T-helper 17 cell (primary cell): ENCODE measurements at places on chromosomes 6 and 20. TPM values are rescaled to one million over a fixed set of nuclear protein-coding genes. Genes with fewer than 3 reads are reported as not detected.

BPIFB4 gene
- total RNA-seq = not detected

SLC32A1 gene
- total RNA-seq = not detected

SLC44A4 gene
- 0.10 TPM for total RNA-seq

SOX12 gene
- 8.3 TPM for total RNA-seq

CALHM6 gene
- total RNA-seq = 6.5 TPM

SLC17A1 gene
- 0.52 TPM for total RNA-seq

- no peak for DNase-seq
Measured at GRCh38 chr20:64180673-64181072, 16.4 kb downstream of the MYT1 start.

- DNase-seq = no peak
Measured at GRCh38 chr20:51385646-51386530, 156.6 kb downstream of the NFATC2 start.

- no peak for DNase-seq
Measured at GRCh38 chr20:10642856-10643559, 30.8 kb downstream of the JAG1 start.

- DNase-seq = no peak
Measured at GRCh38 chr20:12698817-12699216, 310.0 kb upstream of the SPTLC3 start.

DNA sequence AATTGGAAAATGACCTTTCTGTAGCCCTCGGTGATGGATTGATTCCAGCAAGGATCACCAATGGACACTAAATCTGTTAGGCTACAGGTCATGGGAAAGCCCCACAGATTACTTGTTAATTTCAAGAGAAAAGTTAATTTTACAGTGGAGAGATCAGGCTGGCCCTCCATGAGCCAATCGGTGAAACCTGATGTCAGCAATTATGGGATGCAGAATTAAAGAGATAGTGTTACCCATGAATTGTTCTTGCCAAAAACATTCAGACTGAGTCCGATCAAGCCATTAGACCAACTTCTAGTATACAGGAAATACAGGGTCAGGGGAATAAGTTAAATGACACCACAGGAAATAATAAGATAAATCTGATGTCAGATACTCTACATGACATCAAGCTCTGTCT, 214.9 kb upstream of the SYNDIG1 start:
- DNase-seq = no peak

DNA sequence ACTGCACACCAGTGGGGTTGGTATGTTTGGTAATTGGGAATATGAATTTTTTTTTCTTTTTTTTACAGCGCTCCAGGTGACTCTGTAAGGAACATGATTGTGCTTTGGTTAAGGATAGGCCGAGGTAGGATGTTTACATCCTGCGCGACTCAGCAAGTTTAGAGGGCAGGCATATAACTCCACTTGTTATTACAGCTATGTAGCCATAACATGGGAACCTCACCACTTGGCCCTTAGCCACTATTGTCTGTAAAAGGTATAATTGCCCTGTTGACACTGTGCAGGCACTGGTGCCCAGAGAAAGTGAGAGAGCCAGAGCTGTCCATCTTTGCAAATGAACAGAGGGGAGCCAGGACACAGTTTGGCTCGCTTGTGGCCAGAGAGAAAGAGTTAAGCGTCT, 172.9 kb downstream of the MCHR2 start:
- no peak for DNase-seq

- DNase-seq = no peak
Measured at GRCh38 chr6:34485321-34486060, 19.6 kb downstream of the PACSIN1 start.

- no peak for DNase-seq
Measured at GRCh38 chr6:40484066-40484465, 103.1 kb downstream of the LRFN2 start.

- DNase-seq = no peak
Measured at GRCh38 chr20:25637247-25637646, 13.4 kb upstream of the NANP start.

DNA sequence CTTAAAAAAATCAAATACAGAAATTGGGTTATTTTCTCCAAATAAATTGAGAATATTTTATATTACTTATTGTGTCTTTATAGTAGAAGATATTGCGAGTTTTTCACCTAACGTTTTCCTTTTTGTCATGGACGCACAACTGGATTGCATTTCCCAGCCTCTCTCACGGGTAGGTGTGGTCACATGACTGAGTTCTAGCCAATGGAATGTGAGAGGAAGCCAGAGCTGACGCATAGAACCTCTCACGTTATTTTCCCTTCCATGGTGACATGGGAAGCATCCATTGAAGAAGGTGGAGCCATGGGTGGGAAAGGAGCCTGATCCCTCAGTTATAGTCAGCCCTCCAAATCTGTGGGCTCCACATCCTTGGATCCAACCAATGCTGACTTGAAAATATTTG, 155.9 kb upstream of the UST start:
- no peak for DNase-seq

DNA sequence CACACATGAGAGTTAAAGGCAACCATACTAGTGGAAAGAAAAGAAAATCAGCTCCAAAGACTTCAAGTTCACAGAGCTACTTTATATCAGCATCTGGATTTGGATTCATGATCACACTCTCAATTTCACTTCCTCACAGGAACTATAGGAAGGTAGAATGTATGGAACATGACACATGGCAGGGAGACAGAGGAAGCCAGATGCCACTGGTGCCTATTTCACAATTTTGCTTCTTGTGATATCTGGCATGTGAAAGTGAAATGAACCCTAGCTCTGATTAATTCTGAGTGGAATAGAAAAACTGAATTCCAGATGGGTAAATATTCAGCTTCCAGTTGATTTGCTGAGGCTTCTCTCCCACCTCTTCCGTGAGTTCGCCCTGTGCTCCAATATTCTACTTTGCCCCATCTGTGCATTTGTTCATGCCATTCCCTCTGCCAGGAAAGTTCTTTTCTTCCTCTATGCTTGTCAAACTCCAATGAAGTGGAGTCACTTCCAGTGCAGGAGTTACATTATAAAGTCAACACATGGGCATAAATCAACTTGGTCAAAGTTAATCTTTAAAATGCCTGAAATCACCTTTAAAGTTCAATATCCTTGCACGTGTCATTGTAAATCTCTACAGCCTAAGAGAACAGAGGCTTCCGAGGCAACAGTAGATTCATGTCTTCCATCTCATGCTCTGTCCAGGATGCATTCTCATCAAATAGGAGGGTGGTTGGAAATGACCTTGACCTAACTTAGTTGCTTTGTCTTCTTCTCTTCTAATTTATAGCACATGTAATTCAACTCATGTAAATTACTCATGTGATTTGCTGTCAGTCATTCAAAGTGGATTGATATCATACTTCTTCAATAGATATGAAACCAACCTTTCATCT, 275.3 kb downstream of the HIVEP2 start:
- DNase-seq = no peak

DNA sequence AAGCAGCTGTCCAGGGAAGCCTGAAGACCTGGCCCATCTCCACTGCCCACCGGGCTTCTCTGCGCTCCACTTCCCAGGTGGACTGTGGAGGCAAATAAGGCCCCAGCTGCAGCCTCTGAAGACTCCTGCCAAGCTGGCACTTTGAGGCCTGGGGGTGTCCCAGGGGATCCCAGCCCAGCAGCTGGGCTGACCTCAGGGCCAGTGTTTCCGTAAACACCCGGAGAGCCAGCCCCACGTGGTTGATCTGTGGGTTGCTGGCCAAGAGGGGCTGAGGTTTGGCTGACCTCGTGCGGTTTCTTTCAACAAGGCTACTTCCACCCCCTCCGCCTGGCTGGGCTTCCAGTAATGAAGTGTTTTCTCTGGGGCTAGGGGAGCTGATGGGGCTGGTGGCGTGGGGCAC, 12.4 kb upstream of the CCN5 start:
- no peak for DNase-seq

- no peak for DNase-seq
Measured at GRCh38 chr6:130889423-130889822, 62.2 kb downstream of the SMLR1 start.

DNA sequence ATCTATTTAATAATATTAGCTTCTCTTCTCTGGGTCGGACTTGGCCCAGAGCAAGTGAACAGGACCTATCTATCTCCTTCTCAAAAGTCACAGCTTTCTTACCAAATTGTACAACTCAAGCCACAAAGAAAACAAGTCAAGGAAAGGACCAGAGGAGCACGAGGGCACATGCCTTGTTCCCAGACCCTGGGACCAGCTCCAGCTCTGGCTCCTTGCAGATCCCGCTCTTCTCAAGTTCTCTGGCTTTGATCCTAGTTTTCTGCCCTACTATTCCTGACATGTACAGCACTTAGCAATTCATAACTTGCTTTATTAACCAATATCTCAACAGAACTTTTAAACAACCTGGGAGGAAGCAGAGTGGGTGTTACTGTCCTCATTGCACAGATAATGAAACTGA, 185.9 kb downstream of the ESR1 start:
- DNase-seq = no peak

DNA sequence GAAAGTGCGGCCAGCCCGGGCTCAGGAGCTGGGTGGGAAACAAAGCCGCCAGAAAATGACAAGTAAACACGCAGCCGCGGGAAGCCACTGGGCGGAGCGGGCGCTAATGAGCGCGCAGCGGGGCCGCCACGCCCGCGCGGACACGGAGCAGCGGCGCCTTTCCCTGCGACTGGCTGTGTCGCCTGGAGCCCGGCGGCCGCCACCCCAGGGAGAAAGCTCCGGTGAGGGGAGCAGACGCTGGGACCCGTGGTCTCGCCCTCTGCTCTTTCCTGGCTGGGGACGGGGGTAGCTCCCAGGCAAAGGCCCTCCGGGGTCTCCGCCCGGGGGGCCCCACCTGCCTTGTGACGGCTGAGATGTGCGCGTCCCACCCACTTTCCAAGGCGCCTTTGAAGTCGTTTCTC, 54.9 kb downstream of the PRR18 start:
- DNase-seq = no peak

DNA sequence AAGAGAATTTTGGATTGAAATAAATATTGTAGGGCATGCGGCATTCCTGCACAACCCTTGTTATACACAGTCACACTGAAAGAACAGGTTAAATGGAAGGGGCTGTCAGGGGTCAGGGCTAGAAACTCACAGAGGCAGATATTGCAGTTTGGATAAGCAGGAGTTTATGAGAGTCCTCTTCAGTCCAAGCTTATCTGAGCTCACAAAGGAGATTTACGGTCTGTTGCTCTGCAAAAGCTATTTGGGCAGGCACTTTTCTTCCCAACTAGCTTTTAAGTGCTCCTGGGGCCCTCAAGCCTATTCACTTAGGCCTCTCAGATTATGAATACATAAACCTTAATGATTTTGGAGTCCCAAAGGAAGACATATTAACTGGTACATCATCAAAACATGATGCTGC, 156.2 kb downstream of the SOX4 start:
- DNase-seq = no peak

DNA sequence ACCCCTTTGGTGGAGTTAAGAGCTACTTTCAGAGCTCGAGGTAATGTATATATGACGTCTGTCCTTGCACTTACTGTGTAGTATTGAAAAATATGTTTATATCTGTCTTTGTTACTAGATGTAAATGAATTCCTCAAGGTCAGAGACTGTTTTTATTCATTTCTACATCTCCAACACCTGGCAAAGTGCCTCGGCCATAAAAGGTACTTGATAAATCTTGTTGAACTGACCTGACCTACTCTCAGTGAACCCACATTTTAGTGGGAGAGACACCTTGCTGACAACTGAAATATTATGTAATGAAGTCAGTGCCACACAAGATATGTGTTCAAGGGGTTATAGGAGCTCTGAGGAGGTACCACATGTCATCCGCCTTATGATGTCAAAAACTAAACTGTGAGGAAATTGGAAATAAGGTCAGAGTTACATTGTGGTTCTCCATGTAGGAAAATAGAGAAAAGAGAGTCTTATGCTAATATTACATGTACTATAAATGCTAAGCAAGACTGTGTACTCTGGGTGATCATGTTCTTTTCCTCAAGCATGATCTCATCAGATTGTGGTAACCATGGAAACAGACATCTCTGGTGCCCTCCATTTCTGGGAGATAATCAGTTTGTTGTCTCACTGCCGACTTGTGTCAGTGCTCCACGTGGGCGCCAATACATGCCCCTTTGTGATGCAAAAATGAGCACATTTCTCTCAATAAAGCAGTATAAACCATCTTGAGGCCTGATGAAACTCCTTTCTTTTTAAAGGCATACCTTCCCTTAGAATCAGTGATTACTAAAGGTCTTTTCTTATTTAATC, 5.7 kb upstream of the TMEM30A start:
- no peak for DNase-seq

DNA sequence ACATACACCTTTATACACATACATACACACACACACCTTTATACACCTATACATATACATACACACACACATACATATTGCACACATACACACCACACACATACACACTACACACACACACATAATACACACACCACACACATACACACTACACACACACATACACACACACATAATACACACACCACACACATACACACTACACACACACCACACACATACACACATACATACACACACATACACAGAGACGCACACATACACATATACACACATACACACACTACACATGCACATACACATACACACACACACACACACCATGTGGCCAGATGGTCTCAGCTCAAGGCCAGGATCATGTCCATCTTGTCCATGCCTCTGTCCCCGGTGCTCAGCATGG, 25.7 kb downstream of the BPIFB1 start:
- no peak for DNase-seq

DNA sequence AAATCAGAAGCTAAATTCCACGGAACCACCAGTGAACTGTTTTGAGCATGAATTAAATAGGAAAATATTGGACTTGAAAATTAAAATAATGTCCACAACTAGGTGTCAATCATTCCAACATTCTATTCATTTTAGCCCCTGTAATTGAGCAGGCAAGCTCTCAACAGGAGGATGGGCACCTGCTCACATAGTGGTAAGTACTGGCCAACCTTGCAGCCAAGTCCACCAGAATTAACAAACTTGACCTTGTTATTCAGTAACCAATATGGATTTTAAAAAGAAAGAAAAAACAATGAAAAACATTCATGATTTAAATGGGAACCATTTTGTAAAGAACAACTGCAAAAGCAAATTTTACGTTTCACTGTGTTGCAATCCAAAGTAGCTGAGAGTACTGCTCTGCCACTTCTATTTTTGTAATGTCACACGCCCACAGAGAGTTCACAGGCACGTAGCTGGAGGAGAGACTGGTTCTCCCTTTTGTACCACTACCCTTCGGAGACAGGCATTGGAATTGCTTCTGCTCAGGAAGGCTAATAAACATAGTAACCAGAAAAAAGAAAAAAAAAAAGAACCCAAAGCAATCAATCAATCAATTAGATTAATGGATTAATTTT, 75.2 kb upstream of the F13A1 start:
- DNase-seq = no peak

GRCh38 chr20:34689486-34689885, 12.6 kb upstream of the PIGU start:
- no peak for DNase-seq

- no peak for DNase-seq
Measured at GRCh38 chr6:53547166-53547810, 2.4 kb upstream of the GCLC start.

GRCh38 chr20:38094373-38094891, 60.9 kb downstream of the RPRD1B start:
- no peak for DNase-seq

- no peak for DNase-seq
Measured at GRCh38 chr6:40894962-40895799, 143.8 kb downstream of the UNC5CL start.
